Heart right ventricle (tissue), 16 donors: ENCODE measurements at places on chromosomes 7 and 10. TPM values are rescaled to one million over a fixed set of nuclear protein-coding genes. Genes with fewer than 3 reads are reported as not detected.

The ADAM12 gene
- polyA plus RNA-seq, result 0.48 TPM

The GIMAP1 gene
- 11.0 TPM for polyA plus RNA-seq

The PNLIP gene
- 0.10 TPM for polyA plus RNA-seq

The SPDYE16 gene
- 0.06 TPM for polyA plus RNA-seq

The CRYGN gene
- polyA plus RNA-seq, result 0.07 TPM

- no peak for DNase-seq
These were observed 77.5 kb downstream of the LRRC4 start for GRCh38 chr7:127953423-127954356.

- DNase-seq, result no peak
These were observed 12.8 kb upstream of the WIPF3 start for GRCh38 chr7:29793507-29793906.

- DNase-seq, result peak; percentile 63
These were observed 85.5 kb downstream of the SLC25A13 start for GRCh38 chr7:96236198-96237039.

DNA sequence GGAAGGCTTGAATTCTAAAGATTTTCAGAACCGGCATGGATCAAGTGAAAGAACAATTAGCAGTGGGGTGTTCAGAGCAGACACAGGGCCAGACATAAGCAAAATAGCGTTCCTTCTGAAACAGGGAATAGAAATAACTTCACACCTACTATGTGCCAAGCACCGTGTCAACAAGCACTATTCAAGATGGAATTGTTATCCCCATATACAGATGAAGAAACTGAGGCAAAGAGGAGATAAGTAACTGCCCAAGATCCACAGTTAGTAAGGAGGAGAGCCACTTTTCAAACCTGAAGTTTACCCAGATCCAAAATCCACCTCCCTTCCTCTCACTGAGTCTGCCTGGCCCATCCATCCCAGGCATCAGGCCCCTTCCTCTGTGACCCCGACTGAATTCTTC is 73.6 kb upstream of the PIK3CG start:
- no peak for DNase-seq

GRCh38 chr7:8022628-8023027 is 54.0 kb downstream of the GLCCI1 start:
- DNase-seq, result no peak

DNA sequence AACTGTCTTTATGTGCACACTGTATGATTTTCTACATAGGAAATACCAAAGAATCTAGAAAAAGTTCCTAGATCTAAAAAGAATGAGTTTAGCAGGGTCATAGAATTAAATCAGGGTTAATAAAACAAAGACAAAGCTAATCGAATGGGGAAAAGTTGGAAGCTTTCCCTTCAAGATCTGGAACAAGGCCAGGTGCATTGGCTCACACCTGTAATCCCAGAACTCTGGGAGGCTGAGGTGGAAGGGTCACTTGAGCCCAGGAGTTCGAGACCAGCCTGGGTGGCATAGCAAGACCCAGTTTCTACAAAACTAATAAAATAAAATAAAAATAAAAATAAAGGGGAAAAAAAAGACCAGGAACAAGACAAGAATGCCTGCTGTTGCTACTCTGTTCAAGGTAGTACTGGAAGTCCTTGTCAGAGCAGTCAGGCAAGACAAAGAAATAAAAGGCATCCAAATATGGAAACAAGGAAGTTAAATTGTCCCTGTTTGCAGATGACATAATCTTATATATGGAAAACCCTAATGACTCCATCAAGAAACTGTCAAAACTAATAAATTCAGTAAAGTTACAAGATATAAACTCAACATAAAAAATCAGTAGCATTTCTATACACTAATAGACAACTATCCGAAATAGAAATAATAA is 76.1 kb upstream of the RHEB start:
- no peak for DNase-seq

DNA sequence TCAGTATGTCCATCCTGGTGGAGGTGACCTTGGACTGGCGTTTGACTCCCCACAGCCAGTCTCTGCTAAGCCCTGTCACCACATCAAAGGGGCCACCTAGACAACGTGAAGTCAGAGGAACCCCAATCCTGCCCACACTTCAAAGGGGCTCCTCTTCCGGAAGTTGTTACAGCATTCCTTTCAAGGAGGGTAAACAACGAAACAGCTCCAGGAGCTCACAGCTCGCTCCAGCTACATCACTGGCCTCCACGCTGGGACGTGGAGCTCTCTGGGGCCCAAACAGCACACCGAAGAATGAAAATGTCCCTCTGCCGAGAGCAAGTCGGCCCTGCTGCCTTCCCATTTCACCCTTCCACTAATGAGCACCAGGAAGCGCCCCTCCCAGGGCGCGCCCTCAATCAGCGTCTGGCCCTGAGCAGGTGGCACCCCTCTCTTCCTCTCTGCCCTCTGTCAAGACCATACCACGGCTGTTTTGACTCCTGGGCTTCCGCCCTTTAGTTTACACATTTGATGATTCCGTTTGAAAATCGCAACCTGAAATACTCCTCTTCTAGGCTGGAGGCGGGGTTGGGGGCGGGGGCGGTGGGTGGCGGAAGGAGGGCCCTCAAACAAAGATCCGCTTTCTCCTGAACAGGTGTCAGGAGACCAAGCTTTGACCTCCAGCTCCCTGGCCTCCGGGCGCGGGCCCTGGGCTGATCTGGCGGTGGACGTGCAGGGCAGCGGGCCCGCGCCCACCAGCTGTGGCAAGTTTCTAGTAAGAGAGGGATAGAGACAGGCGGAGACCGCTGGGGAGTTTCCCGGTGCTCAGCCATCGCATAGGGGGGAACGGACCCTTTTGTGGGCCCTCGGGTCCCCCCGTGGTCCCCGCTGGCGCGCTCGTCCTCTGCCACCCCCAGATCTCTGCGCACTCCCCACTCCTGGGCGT is 53.1 kb upstream of the KDM7A start:
- DNase-seq, result peak; percentile 18

DNA sequence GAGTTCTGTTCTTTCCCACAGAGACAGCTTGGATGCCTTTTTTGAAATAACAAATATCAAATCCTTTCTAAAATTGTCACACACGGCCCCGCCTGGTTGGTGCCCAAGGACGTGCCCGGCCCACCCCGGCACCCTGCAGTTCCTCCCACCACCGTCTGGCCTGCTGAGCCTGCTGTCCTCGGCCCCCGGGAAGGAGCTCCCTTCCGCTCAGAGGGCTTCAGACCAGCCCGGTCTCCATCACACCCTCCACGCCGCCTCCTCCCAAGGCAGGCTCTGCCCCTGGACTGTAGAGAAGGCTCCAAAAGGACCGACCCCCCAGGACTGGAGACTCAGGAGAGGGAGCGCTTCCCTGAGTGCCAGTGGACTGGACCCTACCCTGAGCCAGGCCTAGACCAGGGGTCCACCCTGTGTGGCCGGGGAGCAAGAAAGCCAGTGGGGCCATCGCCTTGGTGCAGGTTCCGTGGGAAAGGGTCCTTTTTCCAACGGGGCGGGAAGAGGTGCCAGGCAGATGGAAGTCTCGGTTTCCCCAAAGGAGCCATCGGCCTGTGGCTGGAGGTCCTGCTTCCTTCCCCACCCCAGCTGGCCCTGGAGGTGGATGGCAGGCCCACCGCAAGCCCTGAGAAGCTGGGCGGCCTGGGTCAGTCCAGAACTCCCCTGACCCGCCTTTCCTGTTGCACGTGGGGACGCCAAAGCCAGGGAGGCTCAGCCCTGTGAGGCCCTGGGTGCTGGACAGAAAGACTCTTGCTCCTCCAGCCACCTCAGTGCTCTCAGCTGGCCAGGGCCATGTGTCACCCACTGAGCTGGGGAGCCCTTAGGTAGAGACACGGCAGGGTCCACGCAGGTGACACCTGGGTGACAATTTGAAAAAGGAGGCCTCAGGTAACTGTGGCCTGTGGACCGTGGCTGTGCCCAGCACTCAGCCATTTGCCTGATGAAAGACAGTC is 69.8 kb downstream of the PWWP2B start:
- DNase-seq, result no peak

GRCh38 chr10:72593963-72594362 is 31.9 kb downstream of the MICU1 start:
- DNase-seq, result no peak

DNA sequence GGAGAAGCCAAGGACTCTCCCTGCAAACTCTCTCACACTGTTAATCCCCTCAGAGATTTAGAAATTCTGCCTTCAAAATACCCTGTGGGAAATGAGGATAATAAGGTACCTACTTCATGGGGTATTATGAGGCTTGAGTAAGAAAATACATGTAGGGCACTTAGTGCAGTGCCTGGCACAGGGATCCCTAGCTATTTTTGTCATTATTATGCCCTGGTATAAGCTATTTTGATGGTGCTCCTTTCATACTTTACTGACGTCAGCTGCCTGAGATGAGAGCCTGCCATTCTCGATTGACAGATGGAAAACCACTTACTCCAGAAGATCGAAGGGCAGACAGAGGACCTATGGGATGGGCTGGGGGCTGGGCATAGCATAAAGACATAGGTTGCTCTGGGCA is 30.1 kb downstream of the MKX start:
- no peak for DNase-seq
